G401 (cell line): ENCODE measurements at places on chromosomes 5 and 9. TPM values are rescaled to one million over a fixed set of nuclear protein-coding genes. Genes with fewer than 3 reads are reported as not detected.

The SLC46A2 gene
- not detected in 2 replicates for total RNA-seq

- no peak for DNase-seq
Observed at GRCh38 chr9:31486630-31487029, 897.8 kb upstream of the ACO1 start.

GRCh38 chr9:38038307-38039089 lies 30.5 kb downstream of the SHB start:
- DNase-seq = no peak

DNA sequence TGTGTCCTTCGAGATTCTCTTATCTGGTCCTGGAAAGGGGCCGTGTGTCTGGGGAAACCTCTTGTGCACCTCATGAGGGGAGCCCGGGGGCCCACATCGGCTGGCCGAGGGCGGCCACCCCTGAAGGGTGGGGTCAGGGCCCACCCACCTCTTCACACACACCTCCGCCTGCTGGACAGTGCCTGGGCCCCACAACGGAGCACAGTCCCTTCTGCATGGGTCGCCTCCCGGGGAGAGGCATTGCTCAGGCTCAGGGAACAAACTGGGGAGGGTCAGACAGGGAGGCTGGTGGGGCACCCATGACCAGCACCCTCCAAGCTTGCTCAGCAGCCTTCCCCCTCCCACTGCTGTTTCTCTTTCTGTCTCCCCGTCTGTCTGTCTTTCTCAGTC lies 1.3 kb upstream of the LRRC14B start:
- no peak for DNase-seq
